AG08396 (cell line): ENCODE measurements at places on chromosomes 3 and 15.

- no peak for DNase-seq
Observed at GRCh38 chr15:90855139-90855538, 13.2 kb upstream of the FURIN start.

DNA sequence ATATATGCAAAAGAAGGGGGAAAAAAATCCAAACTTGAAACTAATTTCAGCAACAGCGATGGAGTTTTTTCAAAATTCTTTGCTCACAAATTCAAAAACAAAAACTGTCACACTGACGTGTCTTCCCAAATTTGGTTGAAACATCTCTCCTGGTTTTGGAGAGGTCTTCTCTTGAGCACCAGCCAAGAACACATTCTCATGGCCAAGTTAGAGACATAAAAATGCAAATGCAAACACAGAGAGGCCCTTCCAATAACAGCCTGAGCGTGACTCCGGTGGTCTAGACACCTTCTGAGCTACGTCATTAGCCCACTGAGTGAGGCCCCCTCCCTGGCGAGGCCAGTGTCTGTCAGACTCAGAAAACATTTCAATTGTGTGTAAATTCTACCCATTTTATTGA is 436.0 kb upstream of the PROK2 start:
- no peak for DNase-seq

- peak; percentile 58 for DNase-seq
Observed at GRCh38 chr3:43632269-43632733, 10.5 kb upstream of the ANO10 start.

GRCh38 chr3:30776186-30776815 is 118.2 kb downstream of the GADL1 start:
- no peak for DNase-seq

DNA sequence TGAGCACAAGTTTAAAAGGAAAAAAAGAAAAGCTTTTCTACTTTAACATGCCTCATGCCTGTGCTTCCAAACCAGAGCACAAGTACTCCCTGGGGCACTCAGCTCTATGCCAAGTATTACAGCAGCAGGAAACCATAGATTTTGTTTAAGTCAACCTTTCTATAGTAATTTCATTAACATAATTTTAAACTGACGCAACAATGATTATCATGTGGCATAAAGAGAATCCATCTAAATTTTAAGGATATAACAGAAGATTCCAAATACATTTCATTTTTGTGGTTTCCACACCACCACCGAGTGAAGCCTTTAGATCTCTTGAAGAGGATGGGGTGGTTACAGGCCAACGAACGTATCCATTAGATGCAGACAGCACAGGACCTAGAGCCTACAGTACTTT is 112.1 kb downstream of the TNIK start:
- no peak for DNase-seq

GRCh38 chr3:111723293-111724215 is 128.4 kb upstream of the ZBED2 start:
- peak; percentile 29 for DNase-seq

GRCh38 chr3:183313764-183314163 is 60.7 kb downstream of the B3GNT5 start:
- DNase-seq: no peak
